T-helper 1 cell (primary cell): ENCODE measurements at places on chromosomes 6 and 20.

GRCh38 chr20:12617076-12617475 lies 391.7 kb upstream of the SPTLC3 start:
- DNase-seq = no peak

- no peak for DNase-seq
Observed at GRCh38 chr6:80940976-80941375, 811.5 kb downstream of the TENT5A start.

DNA sequence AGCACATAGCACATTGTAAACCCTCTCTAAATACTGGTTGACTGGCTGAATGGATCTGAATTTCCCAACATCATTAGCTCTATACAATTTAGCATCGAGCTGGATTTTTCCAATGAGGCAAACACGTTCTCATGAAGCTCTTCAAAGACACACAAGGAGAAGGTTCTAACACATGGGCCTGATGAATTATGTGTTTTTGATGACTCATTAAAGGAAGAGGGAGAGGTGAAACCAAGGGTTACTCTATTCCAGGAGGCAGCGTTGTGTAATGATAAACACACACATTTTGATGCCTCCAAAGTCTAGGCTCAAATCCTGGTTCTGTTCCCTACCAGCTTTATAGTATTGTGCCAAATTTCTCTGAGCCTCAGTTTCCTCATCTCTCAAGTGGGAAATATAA lies 84.3 kb downstream of the PFDN4 start:
- DNase-seq = no peak

- no peak for DNase-seq
Observed at GRCh38 chr20:20969701-20970280, 136.4 kb downstream of the LINC00237 start.

DNA sequence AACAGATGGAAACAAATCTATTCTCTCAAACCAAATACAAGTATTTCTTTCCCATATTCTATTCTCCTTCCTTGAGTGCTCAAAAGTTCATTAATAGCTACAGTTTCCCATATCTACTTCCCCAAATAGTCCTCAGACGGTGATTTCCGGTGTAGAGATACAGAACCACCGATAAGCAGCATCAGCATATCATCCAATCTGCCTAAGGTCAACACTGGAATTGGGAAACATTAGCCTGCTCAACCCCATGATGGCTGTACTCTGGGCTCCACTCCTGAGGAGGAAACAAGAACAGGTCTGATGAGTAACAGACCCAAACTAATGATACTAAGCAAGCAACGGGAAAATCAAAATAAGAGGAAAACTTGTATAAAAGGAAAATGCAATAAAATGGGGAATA lies 115.6 kb downstream of the EPB41L2 start:
- DNase-seq = no peak

DNA sequence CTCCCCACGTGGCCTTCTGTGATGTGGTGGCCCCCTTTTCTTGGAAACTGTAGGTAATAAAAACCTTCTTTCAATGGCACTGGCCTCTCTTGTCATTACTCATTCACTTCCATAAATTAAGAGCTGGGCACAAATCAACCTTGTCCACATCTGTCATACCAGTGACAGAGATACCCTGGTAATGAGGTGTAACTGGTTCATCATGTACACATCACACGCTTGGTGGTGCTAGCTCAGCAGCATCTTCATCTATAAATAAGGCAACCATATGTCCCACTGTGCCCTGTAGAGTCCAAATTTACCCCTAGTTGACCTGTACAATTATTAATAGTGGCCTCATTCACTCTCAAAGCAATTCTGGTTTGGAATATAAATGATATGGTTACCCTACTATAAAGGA lies 245.6 kb downstream of the HIVEP2 start:
- DNase-seq = no peak

DNA sequence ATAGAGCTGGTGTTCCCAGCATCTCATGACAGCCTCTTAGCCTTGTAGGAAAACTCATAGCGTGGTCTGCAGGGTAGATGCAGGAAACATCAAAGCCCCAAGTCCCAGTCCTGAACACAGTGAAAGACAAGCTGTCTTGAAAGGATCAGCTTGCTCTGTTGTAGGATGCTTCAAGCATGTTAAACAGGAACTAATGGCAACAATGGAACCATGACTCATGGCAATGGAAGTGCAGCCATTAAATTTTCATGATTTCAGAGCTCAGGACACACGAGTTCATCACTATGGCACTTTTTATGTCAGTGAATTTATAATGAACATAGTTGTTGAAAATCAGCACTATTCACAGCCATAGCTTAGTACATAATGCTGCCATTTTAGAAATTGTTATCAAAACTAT lies 367.7 kb downstream of the KIF16B start:
- no peak for DNase-seq

DNA sequence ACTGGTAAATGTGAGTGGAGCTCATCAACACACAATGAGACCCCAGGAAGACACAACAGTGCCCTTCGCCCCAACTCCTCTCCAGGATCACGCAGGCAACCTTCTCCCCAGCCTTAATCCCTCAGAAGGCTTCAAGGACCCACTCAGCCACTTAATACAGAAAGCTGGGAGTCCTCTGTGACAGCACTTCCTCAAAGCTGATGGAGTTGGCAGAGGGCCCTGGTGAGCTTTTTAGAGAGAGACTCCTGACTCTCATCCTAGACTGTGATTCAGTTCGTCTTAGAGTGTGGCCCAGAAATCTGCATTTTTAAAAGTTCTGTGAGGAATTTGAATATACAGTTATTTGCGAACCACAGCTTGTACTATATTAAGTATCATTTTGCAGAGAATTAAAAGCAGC lies 187.7 kb downstream of the UST start:
- DNase-seq = no peak

DNA sequence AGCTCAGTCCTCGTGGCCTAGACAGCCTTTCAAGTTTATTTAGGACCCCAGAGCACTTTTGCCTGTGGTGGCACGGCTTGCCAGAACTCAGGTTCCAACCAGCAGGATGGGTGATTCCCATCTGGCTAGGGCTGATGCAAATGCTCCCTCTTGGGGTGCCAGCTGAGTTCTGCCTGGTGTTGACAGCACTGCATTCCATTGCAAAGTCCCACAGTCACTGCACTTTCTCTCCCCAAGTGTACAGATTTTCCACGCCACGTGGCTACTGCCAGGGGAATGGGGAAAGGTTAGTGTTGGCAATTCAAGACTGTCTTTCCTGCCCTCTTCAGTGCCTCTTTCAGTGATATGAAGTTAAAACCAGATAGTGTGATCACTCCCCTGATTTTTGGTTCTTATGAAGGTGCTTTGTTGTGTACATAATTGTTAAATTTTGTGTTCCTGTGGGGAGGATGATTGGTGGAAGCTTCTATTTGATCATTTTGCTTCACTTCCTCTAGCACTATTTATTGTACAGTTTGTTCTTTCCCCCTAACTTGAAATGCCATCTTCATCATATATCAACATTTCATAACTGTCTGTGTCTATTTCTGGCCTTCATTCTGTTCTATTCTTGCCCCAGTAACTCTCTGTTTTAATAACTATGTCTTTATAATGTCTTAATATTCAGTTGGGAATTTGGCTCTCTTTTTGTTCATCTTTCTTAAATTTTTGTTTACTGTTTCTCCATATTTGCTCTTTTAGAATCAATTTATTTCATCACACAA lies 86.2 kb downstream of the CFAP61 start:
- no peak for DNase-seq
